ENCODE measurements at places on chromosomes 2 and 18.

- H3K4me1 ChIP-seq, result peaks cover 3% of the 10 kb centered on the region
- H3K27ac ChIP-seq, result no peak overlapping the region
- no peak overlapping the region for H3K4me3 ChIP-seq
- DNase-seq, result no peak
Measured at GRCh38 chr18:8538935-8539334, 70.3 kb upstream of the RAB12 start.

DNA sequence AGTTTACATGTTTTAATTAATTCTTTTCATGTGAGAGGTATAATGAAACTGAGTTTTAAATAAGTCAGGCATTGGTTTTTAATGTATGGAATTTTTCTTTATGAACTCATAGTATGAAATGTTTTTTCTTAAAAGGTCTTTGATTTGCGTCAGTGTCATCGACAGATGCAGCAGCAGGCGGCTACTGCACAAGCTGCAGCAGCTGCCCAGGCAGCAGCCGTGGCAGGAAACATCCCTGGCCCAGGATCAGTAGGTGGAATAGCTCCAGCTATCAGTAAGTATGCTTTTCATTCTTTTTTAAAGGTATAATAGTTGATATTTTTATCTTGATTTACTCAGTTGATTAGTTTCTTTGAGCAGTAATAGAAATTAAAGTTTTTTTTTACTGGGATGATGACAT lies 46.5 kb downstream of the SMAD4 start:
- DNase-seq, result peak; percentile 38
- H3K36me3 ChIP-seq, result peaks cover 18% of the 10 kb centered on the region
- no peak overlapping the region for H3K4me3 ChIP-seq
- H3K27me3 ChIP-seq, result no peaks in the 10 kb centered on the region

GRCh38 chr2:191899410-191899809 lies 52.5 kb upstream of the CAVIN2 start:
- H3K27ac ChIP-seq, result no peak overlapping the region
- no peaks in the 10 kb centered on the region for H3K27me3 ChIP-seq
- H3K36me3 ChIP-seq, result no peaks in the 10 kb centered on the region
- H3K4me3 ChIP-seq, result no peak overlapping the region
- peak; percentile 44 for DNase-seq
- no peaks in the 10 kb centered on the region for H3K4me1 ChIP-seq

GRCh38 chr2:15984368-15985255 lies 44.3 kb downstream of the MYCN start:
- peak overlapping the region; percentile 53 for H3K27ac ChIP-seq
- no peaks in the 10 kb centered on the region for H3K27me3 ChIP-seq

DNA sequence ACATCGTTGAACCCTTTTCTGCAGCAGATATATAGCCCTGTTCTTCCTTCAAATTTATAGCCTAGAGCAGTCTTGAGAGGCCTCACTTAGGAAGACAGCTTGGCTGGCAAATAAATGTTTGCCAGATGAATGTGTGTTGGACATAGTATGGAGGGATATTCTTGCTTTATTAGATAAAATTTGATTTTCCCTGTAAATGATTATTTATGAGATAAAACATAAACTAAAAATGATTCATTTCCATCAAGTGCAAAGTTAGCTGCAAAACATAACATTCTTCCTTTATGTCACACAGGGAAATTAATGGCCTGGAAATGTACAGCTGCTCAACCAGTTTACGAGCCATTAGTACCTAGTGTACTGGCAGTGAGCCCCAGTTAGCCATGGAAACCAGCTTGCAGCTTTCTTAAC lies 82.5 kb downstream of the LIMS1 start:
- DNase-seq, result peak; percentile 62
- H3K36me3 ChIP-seq, result no peaks in the 10 kb centered on the region
- H3K4me1 ChIP-seq, result peaks cover 33% of the 10 kb centered on the region
- H3K27ac ChIP-seq, result peak overlapping the region; percentile 10
- H3K4me3 ChIP-seq, result no peak overlapping the region
- H3K27me3 ChIP-seq, result no peaks in the 10 kb centered on the region

DNA sequence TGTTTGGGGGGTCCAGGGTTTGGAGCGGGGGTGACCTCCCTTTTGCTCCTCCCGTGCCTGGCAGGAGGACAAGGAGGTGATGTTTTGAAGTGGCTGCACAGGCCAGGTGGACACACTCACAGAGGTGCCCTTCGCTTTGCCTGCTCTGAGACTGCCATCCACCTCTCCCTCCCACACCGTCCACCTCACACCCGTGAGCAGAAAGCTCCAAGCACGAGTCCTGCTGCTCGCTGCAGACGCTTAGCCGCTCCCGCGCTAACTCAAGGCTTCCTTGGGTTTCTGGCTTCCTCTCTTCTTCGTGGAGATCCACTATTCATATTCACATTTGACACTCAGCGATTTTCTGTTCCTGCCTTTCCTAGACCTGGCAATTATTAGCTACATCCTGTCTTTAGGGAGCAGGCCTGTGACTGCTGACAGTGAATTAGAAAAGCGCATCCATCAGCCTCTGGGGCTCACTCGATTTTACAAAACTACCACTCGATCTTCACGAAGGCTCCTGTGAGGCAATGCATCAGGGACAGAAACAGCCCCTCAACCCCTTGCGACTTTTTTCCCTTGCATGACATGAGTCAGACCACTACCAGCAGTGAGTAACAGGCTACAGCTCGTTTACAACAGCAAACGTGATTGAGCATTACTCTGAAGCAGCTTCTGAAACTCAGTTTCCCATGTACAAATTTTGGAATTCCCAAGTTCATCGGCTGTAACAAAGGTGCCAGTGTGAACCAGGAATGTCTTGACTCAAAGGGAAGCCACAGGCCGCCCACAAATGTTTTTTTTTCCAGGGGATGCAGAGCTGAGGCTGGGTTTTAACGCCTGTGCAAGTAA lies 238.7 kb upstream of the SOX11 start:
- no peaks in the 10 kb centered on the region for H3K27me3 ChIP-seq
- DNase-seq, result no peak
- H3K4me3 ChIP-seq, result no peak overlapping the region
- no peak overlapping the region for H3K27ac ChIP-seq

DNA sequence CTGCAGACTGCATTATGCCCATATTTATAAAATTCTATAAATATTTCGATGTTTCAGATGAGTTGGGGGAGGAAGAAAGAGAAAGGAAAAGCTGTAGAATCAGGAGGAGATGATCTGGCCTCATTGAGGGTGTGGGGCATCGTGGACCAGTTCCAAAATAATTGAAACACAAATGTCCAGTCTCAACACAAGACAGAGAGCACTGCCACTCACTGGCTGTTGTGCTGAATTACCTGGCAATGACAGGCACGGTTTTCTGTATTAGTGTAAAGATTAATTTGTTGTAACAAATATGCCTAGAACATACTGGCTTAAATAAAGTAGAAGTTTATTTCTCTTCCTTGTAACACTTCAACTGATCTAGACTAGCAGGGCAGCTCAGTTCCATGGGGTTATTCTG lies 24.1 kb downstream of the POLE4 start:
- H3K4me1 ChIP-seq, result peaks cover 15% of the 10 kb centered on the region
- H3K27ac ChIP-seq, result no peak overlapping the region
- no peaks in the 10 kb centered on the region for H3K27me3 ChIP-seq
- DNase-seq, result no peak

DNA sequence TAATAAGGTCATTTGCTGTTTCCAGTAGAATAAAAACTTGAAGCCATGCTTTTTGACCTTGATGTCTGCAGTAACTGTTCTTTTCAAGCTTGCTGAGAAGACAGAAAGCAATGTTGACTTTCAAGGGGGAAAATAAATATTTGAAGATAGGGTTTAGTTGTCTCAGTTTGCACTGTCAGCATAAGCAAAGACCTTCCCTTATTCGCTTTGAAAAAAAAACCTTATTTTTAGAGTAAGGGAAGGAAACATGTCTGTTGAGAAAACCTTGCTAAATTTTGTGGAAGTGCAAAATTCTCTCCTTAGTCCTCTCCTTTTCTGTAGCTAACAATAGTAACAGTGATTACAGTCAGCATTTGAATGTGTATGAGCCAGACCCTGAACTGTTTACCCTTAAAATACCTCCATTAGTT lies 43.1 kb downstream of the MAP4K4 start:
- no peaks in the 10 kb centered on the region for H3K36me3 ChIP-seq
- no peak overlapping the region for H3K27ac ChIP-seq
- peak; percentile 58 for DNase-seq
- no peaks in the 10 kb centered on the region for H3K27me3 ChIP-seq
- H3K4me3 ChIP-seq, result no peak overlapping the region

GRCh38 chr2:99727199-99727598 lies 237.4 kb upstream of the REV1 start:
- H3K27me3 ChIP-seq, result no peaks in the 10 kb centered on the region
- no peak overlapping the region for H3K27ac ChIP-seq
- H3K36me3 ChIP-seq, result no peaks in the 10 kb centered on the region

DNA sequence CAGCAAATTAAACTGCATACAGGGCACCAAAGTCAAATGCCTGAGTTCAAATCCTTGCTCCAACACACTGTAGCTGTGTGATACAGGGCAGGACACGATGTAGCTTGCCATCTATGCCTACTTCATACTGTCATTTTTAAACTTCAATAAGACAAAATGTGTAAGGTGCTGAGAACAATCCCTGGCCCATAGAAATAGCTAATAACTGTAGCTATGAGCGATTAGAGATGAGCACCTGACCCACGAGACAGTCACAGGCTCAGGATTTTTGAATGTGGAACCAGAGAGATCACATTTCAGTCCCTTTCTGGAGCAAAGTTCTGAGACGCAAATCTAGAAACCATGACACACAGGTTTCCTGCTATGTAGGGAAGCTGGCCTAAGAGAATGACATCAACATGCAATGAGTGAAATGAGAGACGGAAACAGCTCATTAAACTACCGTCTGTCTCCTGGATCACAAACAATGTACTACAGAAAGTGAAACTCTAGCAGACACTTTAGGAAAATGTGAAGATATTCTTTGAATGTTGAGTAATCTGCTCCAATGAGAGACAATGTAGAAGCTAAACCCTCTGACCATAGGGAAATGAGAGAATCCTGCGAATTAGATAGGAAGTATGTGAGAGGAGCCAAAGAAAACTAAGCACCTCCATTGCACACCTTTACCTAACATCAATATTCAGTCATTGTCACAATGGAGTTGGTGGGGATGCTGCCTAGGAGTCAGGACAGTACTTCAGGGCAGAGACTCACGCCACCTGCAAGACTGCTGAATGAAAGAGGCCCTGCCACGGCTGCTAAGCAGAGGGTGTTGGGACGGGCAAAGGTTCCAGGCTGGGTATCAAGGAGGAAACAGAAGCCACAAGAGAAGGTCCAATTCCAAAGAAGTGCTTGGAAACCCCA lies 25.5 kb downstream of the B4GALT6 start:
- H3K4me3 ChIP-seq, result no peak overlapping the region
- peaks cover 7% of the 10 kb centered on the region for H3K4me1 ChIP-seq
- no peaks in the 10 kb centered on the region for H3K27me3 ChIP-seq
- H3K36me3 ChIP-seq, result no peaks in the 10 kb centered on the region
- peak; percentile 77 for DNase-seq

DNA sequence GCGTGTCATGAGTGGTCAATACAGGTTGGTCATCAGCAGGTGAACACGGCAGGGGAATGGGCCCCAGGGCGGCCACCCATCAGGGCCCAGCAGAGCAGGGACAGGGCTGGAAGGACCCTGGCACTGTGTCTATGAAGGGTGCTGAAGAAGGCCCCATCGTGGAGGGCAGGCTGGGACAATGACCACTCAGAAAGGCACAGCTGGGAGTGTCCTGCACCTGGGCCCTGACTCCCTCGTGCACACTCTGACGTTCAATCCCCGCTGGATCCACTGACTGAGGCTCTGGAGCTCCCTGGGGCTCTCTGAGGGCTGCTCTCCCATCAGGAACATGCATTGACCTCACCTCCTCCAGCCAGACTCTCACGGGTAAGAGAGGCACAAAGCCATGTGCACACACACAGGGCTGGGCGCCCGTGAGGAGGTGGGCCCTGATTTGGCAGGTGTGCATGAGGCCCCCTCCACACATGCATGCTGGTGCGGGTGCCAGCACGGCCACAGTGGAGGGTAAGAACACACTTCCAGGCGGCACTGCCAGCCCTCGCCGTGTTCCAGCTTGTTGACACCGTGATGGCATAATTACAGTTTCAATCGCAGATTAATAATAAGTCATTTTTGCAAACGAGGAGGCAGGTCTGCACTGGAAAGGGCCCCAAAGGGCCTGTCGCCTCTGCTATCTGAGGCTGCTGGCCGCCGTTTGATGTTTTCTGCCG lies 58.5 kb downstream of the SMAD7 start:
- DNase-seq, result no peak
- peaks cover 2% of the 10 kb centered on the region for H3K27me3 ChIP-seq
- H3K4me1 ChIP-seq, result peaks cover 41% of the 10 kb centered on the region
- no peak overlapping the region for H3K27ac ChIP-seq

- H3K4me3 ChIP-seq, result peak overlapping the region; percentile 21
- peak; percentile 87 for DNase-seq
- H3K4me1 ChIP-seq, result peaks cover 18% of the 10 kb centered on the region
Measured at GRCh38 chr2:24454294-24454693, 36.8 kb upstream of the NCOA1 start.

- no peaks in the 10 kb centered on the region for H3K36me3 ChIP-seq
- no peak for DNase-seq
- H3K27me3 ChIP-seq, result no peaks in the 10 kb centered on the region
- H3K27ac ChIP-seq, result no peak overlapping the region
Measured at GRCh38 chr2:169091761-169092519, 22.6 kb downstream of the DHRS9 start.

DNA sequence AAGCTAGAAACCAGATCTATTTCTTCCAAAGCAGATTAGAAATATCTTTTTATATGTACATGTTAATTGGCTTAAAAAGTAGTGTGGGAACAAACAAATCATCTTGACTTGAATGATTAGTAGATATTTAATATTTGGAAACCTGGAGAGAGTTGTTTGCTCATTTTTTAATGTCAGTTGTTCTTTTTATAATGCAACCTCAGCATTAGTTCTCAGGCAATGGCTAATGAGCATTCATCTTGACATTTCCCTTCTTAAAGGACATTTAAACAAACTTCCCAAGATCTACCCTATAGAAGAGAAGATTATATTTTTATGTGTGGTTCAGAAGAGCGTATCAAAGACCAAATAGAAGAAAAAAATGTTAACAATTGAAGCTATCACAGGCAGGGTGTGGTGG lies 334.0 kb downstream of the CTNNA2 start:
- peaks cover 2% of the 10 kb centered on the region for H3K4me1 ChIP-seq
- H3K27ac ChIP-seq, result no peak overlapping the region
- H3K36me3 ChIP-seq, result no peaks in the 10 kb centered on the region

DNA sequence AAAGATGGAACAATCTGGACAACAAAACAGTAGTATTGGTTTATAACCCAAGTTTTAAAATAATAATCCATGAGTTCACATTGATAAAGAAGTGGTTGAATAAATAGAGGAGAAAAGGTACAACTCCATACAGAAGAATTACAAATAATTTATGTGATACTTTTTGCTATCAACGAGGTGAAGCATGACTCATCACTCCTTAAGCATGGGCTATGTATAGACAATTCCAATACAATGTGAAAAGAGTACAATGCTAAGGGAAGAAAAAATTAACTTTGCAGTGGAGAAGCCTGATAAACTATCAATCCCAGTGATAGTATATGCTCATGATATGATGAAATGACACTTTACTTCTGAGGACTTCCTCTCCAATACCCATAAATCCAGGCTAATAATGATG lies 312.9 kb downstream of the GULP1 start:
- no peaks in the 10 kb centered on the region for H3K4me1 ChIP-seq
- no peak overlapping the region for H3K27ac ChIP-seq
- DNase-seq, result no peak
- H3K27me3 ChIP-seq, result no peaks in the 10 kb centered on the region
- no peak overlapping the region for H3K4me3 ChIP-seq

Data from muscle of leg (tissue), 16 donors.